Activated naive CD4-positive, alpha-beta T cell treated with anti-CD3 and anti-CD28 coated beads, Interleukin-2, amount 10 ng/mL, durations not matched to agents 7 days and 5 days (primary cell): ENCODE measurements at places on chromosomes 16 and 17.
A peak's percentile ranks its signal among the peaks of the same experiment; 100 is the strongest.

DNA sequence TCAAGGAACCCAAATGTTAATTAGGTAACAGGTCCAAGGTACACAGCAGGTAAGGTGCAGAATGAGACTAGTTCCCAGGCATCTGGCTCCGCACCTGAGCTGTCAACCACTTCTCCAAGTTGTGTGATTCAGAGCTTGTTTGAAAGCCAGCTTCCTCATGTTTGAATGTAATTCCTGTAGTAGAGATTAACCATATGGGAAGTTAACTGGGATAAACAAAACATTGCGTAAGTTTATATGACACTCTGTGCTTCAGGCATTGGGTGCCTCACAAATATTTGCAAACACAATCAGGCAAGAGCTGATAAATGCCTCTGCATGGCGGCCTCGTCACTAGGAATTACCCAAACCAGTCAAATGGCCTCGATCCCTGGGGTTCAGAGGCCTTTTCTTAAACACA lies 27.9 kb upstream of the CPHXL start:
- no peak for DNase-seq

- no peak for DNase-seq
Measured at GRCh38 chr16:87978127-87978526, 26.9 kb downstream of the BANP start.

DNA sequence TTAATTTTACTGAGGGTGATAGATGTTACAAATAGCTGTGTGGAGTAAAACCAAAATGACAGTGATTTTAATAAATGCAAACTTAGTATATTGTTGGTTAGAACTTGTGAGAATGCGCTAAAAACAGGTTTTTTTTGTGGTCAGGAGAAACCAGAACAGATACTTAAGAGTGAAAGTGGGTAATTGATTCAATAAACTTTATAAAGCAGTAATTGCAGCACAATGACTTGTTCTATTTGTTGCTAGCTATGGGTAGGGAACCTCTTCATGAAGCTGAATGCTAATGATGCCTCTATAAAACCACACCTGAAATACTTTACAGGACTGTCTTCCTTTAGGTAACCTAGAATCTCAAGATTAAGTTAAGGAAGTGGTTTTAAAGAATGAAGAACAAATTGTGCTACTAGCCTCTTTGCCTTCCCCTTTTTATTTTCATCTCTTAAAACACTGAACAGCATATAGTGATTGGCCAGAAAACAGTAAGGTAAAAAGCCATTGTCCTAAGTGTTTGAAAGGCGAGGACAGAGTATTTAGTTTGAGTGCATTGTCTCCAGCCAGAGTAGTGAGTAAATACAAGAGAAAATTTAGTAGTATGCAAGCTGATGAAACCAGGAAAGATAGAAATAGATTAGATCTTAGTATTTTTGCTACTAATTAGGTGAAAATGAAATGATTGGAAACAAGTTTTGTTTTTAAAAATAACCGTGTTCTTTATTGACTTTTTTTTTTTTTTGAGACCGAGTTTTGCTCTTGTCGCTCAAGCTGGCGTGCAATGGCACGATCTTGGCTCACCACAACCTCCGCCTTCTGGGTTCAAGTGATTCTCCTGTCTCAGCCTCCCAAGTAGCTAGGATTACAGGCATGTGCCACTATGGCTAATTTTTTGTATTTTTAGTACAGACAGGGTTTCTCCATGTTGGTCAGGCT lies 6.0 kb downstream of the GGNBP2 start:
- no peak for DNase-seq

DNA sequence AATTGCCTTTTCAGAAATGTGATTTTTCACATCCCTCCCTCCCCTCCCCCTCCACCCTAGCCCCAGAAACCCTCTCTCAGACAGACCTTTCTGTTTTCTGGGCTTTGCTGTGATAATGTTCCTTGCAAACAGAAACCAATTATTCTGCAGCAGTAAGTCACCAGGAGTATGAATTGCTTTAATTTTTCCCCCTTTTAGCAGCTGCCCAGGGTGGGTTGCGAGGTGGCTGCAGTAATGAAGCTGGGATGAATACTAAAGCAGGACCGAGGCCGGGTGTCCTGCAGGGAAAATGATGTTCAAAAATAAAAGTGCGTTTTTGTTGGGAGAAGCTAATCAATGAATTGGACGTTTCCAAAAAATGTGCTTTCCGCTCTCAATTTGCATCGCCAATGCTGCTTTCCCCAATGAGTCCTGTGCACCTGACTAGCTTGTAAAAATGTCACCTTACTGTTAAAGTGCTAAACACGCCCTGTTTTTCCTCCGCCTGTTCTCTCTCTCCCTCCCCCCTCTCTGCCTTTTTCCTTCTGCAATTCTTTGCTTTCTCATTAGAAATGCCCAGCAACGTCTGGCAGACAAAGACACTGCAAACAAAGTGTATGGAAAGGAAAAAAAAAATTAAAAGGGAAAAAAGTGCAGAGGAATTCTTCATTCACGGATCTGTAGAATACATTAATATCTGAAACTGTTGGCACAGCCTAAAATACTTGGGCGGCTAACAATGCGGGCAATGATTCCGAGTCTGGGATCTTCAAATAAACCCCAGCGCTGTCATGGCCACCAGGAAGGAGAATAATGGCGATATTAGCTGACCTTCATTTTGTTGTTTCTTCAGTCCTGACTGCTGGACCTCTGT lies 244.1 kb downstream of the STX8 start:
- DNase-seq = no peak

GRCh38 chr17:44971776-44972483 lies 3.8 kb upstream of the C1QL1 start:
- DNase-seq = no peak

GRCh38 chr16:75333721-75334163 lies 82.3 kb upstream of the BCAR1 start:
- DNase-seq = no peak

GRCh38 chr17:55110521-55110920 lies 142.0 kb downstream of the STXBP4 start:
- DNase-seq = no peak

GRCh38 chr17:63436523-63437110 lies 9.5 kb downstream of the CYB561 start:
- DNase-seq = no peak

GRCh38 chr17:44766409-44767038 lies 7.7 kb downstream of the ADAM11 start:
- no peak for DNase-seq

DNA sequence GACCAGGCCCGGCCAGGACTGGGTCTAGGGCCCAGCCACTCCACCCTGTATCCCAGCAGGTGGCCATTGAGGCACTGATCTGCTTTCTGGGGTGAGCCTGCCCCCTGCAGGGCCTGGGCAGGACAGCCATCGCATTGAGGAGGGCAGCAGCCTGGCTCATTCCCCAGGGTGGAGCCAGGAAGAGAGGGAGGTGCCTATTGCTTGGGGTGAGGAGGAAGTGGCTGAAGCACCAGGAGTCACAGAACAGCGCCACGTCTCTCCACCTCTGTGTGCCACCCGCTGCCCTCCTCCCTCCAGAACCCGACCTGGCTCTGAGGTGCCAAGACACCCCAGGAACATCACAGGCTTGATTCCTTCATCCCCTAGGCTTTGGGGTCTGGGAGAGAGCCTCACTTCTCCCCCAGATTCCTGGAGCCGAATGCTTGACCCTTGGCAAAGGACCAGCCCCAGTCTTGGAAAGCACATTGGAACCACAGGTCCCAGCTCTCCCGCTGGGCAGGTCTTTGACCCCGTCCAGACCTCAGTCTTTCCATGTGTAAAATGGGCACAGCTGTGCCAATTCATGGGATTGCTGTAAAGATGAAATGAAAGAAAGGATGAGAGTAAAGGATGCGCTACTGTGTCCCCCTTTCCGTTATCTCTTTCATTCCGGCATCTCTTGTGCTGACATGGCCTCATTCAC lies 7.2 kb upstream of the KRT36 start:
- peak; percentile 84 for DNase-seq

- no peak for DNase-seq
Measured at GRCh38 chr17:66904760-66905624, 59.5 kb upstream of the CACNG4 start.

GRCh38 chr17:60107526-60108257 lies 29.0 kb upstream of the HEATR6 start:
- DNase-seq = no peak

DNA sequence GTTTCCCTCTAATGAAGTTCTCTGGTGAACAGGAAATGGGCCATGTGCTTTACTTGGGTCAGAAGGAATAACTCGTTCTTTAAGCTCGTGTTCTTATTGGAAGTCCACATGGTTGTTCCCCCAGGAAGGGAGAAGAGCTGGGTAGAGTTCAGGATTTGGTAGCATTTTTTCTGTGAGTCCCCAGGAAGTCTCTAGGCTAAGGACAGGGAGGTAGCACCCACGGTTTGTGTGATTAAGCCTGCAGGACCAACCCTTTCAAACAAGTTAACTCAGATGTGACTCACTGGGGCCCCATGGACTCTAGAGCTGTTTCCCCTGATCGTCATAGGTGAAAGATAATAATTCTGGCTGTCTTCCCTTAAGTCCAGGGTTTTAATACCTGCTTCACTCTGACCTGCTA lies 16.4 kb downstream of the SAP30BP start:
- DNase-seq = no peak
